ENCODE measurements at places on chromosomes 1 and 21.
A peak's percentile ranks its signal among the peaks of the same experiment; 100 is the strongest.

- DNase-seq = no peak
Measured at GRCh38 chr1:117642963-117643362, 37.1 kb downstream of the TENT5C start.

DNA sequence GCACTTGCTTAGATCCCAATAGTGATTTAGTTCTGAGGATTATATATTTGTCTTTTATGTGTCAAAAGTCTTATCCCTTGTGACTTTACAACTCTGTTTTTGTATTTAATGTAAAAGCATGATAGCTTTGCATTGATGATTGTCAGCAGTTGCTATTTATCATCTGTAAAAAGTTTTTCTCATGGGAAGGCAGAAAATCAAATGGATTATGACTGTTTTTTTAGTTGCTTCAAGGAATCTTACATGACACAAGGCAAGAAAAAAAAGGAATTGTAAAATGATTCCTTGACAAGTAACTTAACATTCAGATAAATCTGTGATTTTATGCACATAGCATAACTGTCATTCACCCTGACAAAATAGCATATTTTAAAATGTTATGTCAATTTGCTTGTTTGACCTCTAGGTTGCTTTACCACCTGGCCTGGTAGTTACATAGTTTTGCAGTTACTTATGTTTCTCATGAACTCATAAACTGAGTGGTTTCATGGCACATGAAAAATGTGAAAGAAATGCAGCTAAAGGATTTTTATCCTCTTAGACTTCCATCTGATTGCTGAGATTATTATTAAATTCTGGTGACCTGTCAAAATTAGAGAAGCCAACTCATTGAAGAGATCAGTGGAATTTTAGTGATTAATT is 622.6 kb downstream of the ADGRL2 start:
- no peak for DNase-seq

DNA sequence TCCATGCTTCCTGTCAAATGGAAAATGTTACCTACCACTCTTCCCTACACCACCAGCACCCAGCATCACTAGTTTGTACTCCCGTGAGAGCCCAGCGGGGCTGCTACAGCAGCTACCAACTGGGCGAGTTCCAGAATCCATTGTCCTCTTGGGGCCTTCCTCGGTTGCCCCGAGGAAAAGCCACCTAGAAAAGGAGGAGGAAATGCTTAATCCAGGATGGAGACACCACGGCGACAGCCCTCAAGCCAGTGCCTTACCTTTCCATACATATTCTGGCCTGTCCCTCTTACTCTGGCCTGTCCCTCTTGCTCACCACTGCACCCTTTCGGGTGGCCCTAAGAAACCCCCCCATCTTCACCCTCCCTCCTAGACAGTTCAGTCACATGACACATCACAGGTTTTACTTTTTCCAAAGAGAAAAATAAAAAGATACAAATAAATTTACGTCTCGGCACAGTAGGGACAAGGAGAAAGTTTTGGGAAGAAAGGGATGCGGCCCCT is 478 bp downstream of the RIT1 start:
- peak; percentile 24 for DNase-seq

DNA sequence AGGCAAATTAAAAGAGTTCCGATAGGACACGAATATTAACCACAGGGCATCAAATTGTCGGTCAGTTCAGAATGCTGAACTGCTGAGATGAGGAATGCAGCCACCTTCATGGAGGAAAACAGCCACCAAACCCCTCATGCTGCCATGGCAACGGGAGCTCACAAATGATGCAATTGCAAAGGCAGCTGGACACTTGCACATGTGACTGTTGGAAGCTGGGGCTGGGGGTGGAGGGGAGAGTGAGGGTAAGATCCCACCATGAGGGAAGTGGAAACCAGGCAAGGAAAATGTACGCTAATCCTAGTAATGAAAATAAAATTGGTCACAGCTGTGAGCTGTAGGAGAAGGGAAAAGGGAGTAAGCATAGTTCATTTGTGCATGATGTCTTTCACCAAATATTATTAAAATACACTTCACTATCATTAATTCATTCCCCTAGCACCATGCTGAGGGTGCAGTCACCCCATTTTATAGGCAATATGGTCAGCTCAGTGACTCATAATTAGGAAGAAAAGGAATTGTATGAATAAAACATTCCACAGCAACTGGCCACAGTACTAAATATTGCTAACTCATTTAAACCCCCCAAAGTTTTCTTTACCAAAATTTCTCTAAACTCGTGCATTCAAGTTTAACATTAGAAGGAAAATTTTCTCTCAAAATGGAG is 15.3 kb downstream of the BECN2 start:
- peak; percentile 78 for DNase-seq

Measured in fibroblast of skin of right quadriceps (primary cell).